ENCODE measurements at places on chromosomes 5 and 9.
A peak's percentile ranks its signal among the peaks of the same experiment; 100 is the strongest.

DNA sequence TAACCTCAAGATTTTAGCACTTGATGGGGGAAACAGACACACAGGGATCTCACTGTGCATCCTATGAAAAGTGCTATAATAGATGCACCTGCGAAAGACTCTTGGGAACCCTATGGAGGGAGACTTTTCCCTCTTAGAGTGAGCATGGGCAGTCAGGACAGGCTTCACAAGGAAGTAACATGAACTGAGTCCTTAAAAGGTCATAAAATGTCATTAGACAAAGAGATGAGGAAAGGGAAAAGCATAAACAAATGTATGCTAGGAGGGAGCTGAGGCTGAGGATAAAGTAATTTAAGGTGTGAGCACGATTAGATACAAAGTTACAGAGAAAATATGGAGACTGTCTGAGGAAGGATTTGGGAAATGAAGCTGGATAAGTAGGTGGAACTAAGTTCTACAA lies 60.6 kb upstream of the MIER3 start:
- DNase-seq: no peak

- no peak for DNase-seq
Observed at GRCh38 chr5:172159016-172159415, 29.0 kb downstream of the STK10 start.

DNA sequence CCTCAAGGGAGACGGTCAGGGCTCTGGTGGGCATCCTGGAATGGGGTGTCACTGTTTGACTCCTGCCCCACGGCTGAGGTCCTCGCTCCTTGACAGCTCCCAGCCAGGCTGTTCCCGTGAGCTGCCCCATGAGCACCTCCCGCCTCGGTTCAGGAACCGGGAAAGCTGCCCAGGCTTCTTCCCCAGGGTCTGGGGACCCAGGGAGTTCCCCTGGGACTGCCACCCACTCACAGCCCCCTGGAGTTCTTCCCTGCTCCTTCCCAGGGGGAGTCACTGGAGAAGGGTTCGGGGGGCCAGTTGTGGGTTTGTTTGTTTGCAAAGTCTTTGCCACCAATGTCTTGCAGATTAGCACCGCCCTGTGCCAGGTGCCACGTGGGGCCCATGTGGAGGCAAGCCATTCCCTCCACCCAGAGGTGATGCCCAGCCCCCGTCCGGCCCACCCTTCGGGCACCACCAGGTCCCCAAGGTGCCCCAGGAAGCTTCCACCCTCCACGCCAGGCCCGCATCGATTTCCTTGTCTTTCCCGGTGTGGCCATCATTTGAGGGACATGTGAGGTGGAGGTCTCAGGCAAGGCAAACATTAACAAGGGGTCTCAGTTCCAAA lies 1.3 kb downstream of the PLPP7 start:
- DNase-seq: no peak

GRCh38 chr9:85230081-85230480 lies 511.7 kb downstream of the AGTPBP1 start:
- DNase-seq: no peak

DNA sequence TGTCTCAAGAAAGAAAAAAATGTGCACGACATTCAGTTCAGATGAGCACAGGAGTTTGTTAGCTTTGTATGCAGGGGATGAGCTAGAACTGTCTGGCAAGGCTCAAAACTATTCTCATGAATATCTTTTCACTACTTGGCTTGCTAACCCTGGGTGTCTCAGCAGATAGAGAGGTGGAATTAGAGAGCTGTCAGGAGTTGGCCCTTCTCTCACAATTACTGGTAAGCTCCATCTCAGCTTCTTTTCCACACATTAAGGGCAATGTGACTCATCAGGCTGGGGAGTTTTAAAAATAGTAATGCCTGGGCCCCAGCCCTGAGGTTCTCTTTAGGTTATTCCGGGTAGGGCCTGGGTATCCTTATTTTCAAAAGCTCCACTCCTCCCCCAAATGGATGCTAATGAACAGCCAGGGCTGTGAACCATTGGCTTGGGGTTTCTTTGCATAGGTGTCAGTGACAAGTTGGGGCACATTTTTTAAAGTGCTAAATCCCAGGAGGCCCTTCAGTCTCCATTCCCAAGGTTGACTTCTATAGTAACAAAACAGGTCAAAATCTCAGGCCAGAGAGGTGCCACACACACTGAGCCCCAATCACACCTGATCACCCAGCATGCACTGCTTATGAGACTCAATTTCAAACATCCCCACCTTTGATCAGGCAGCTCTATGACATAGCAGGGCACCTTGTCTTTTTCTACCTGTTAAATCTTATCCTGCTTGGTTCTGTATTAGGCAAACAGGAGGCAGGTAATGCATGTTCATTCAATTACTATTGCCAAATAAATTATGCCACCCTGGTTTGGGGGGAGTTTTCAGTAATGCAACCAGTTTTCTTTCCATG lies 239.7 kb upstream of the DAP start:
- no peak for DNase-seq

GRCh38 chr9:70257991-70258691 lies 637 bp upstream of the SMC5 start:
- DNase-seq: peak; percentile 32

DNA sequence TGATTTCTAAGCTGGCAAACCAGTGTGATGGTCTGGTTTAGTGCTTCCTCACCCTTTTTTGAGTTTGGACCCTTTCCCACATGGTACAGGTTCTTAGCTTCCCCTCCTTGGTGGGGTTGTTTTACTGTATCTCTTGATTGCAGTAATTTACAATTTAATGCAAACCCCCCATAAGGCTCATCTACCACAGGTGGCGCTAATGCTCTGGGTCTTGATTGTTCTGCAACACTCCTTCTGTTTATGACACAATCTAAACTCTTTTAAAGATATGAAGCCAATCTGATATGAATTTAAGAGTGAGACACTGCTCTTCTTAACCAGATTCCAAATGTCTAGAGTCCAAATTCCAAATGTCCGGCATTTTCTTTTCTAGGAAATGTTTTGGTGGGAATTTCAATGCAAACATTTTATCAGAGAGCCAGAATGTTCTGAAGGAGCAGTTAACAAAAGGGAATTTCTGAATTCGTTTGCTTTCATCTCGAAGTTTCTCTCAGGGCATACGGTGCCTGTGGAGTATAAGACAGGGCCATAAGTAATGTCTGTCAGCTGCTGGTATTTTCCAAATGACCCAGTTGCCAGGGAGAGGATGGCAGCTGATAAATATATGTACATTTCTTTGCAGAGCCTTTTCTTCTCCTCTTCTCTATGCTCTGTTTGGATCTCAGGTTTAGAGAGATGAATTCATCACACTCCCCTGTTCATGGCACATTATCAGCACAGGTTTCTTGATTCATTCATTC lies 246.8 kb downstream of the ARHGAP26 start:
- peak; percentile 34 for DNase-seq

DNA sequence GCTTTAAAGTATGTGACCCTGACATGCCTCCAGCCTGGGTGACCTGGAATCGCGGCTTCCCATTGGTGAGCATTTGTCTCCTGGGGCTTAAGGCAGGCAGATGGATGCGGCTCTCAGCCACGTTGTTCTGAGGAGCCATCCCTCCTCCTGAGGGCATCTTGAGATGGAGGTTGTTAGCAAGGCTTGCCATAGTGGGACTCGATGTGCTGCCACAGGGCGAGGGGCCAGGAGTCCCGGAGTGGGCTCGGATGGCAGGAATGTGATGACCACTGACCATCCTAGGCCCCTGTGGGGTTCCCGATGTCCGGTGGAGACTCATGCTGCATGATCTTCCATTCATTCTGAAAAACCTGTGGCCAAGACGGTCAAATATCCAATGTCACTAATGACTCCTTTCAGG lies 13.8 kb downstream of the GLIS3 start:
- no peak for DNase-seq

GRCh38 chr5:124948062-124948753 lies 201.8 kb upstream of the ZNF608 start:
- no peak for DNase-seq

GRCh38 chr5:50562694-50563093 lies 103.7 kb upstream of the PARP8 start:
- DNase-seq: no peak

DNA sequence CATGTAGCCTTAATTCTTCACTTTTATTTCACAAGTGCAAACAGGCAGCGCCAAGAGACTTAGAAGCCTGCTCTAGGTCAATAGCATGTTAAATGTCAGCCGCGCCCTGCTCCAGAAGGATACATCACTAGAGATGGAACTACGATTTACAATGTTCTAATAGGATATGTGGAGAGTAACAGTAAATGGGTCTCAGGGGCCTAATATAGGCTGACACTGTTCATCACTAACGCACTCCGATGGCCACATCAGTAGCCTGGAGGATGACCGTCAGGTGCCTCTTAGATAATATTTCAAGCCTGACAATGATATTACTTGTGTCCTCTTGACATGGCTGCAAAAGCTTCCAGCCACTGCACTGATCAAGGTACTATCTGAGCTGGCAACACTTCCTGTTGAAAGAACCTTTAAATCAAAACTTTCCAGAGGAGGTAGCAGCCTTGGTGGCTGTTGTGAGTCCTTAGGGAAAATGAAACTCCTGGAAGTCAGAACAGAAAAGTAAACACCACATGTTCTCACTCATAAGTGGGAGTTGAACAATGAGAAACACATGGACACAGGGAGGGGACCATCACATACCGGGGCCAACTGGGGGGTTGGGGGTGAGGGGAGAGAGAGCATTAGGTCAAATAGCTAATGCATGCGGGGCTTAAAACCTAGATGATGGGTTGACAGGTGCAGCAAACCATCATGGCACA lies 35.0 kb downstream of the PTTG1 start:
- no peak for DNase-seq

DNA sequence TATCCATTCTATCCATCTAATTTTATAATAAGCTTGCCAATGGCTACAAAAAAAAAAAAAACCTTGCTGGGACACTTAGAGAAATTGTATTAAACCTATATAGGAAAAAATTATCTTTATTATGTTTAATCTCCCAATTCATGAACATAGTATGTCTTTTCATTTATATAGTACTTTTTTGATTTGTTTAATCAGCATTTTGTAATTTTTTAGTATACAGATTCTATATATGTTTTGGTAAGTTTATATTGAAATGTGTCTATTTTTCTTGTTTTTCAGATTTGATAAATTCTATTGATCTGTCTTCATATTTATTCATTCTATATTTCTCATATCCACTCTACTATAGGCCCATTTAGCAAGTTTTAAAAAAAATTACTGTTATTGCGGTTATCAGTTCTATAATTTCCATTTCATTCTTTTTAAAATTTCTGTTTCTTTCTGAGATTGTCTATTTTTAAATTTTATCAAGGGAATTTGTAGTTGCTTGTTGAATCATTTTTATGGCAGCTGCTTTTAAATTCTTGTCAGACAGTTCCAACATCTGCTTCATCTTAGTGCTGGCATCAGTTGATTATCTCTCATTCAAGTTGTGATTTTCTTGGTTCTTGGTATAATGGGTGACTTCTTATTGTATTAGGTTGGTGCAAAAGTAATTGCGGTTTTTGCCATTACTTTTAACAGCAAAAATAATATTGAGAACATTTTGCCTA lies 170.1 kb upstream of the S1PR3 start:
- DNase-seq: no peak

DNA sequence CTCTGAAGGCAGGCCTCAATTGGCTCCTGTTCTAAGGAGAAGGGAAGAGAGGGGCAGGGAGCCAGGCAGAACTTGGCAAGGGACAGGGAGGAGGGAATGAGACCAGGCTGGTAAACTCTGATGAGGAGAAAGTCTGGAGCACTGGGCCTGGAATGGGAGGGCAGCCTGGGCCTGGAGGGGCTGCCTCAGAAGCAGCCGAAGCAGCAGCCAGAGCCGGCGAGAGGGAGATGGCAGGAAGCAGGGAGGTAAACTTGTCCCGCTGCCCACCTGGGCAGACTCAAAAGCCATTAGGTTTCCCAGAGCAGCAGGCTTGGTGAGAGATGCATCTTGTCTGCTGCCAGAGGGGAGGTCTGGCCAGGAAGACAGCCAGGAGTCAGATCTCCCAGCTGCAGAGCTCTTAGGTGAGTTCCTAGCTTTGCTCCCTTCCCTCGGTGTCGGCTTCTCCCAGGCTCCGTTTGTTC lies 37.0 kb upstream of the CRB2 start:
- DNase-seq: no peak

DNA sequence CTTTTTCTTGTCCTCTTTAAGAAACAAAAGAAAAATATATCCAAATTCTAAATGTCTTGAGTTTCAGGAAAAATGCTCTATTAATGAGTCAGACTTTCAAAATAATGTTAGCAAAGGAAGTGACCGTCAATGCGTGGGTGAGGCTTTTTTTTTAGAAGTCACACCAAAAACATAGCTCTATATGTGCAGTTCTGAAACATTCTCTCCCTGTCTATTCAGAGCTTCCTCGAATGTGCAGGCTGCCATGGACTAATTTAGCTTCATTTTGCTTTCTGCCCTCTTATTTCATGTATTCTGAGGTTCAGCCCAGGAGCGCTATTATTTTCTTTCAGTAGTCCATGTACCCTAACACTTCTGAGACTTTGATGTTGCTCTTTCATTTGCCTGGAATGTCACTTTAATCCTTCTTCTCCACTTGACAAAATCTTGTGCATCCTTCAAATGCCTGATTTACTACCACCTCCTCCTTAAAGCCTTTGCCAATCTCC lies 72.5 kb upstream of the RASA1 start:
- DNase-seq: peak; percentile 49

- DNase-seq: no peak
Observed at GRCh38 chr5:163869581-163869980, 364.2 kb downstream of the MAT2B start.

DNA sequence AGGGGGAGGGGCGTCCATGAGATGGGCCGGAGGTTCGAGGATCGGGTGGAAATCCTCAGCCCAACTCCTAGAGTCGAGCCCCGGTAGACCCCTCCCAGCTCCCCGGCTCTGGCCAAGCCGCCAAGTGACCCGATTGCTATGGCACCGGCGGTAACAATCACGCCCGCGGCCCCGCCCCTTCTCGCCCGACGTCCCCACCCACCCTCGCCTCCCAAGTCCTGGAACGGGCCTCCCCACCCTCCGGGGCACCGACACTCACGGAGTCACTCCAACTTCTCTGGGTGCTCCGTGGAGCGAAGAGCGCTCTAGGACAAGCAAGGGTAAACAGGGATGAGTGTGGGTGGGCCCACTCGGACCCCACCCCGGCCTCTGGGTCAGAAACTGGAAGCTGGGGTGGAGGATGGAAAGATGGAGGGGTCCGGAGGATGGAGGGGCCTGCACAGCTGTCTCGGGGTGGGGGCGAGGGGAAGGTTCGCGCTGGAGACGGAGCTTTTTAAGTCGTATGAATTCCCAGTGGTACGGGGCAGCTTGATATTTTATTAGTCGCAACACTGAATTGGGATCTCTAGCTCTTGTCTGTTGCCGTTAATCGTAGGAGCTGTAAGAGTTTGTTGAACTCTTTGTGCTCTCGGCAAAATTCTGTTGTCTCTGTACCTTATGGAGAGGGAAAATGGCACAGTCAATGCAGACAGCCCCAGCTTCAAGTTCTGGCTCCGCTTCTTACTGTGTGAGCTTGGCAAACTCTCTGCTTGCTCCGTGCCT lies at the start of gene SPACA9:
TSS of gene SPACA9 (plus strand) at position 204 of the 762 bp plus-strand sequence. CDS start 5,050 bp downstream, outside the sequence.
- peak; percentile 64 for DNase-seq

GRCh38 chr9:115182264-115182663 lies 64.3 kb upstream of the TNC start:
- DNase-seq: no peak

DNA sequence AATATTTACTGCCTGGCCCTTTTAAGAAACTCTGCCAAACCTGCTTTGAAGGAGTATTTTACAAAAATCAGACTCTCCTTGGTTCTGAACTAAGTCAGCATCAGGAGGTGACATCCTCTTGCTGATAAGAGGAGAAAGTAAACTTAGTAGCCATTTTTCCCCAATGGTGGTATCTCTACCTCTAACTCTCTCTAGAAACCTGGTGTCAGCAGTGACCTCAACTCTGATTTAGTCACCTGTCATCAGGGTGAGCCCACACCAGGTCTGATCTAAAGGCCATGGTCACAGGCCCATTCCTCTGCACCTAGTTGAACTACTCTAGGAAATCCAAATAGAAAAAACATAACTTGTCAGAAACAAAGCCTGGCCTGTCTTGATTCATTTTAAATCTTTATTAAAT lies 4.2 kb downstream of the CARNMT1 start:
- no peak for DNase-seq
